ENCODE measurements at places on chromosomes 5 and 9.

- DNase-seq: no peak
Measured at GRCh38 chr5:63931836-63932235, 30.4 kb downstream of the HTR1A start.

- no peak for DNase-seq
Measured at GRCh38 chr5:126449751-126450271, 26.6 kb downstream of the GRAMD2B start.

- no peak for DNase-seq
Measured at GRCh38 chr5:44246986-44247385, 142.2 kb downstream of the FGF10 start.

- no peak for DNase-seq
Measured at GRCh38 chr9:81777482-81777881, 88.1 kb upstream of the TLE1 start.

DNA sequence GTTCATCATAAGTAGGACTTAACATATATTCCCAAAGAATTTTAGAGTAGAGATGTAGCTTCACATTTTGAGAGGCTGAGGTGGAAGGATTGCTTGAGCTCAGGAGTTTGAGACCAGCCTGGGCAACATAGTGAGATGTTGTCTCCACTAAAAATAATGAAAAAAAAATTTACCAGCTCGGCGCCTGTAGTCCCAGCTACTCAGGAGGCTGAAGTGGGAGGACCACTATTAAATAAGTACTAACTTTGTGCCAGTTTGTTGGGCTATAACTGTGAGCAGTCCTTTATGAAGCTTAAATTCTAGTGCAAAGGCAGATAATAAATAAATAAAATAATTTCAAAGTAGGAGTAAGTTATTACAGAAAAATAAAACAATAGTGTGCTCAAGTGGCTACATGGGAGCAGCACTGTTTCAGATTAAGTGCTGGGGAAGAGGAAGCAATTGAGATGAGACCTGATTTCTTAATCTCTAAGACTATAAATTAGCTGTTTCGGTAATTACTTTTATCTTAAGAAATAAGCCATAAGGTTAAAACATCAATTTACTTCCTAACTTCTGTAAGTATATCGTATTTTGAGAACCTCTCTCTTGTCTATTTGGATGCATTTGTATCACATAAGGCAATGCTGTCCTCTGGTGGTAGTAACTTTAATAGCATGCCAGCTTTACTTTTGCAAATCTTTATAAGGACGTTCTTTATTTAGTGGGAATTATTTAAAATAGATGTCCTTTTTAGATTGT lies 98.9 kb downstream of the CSNK1G3 start:
- peak; percentile 59 for DNase-seq

DNA sequence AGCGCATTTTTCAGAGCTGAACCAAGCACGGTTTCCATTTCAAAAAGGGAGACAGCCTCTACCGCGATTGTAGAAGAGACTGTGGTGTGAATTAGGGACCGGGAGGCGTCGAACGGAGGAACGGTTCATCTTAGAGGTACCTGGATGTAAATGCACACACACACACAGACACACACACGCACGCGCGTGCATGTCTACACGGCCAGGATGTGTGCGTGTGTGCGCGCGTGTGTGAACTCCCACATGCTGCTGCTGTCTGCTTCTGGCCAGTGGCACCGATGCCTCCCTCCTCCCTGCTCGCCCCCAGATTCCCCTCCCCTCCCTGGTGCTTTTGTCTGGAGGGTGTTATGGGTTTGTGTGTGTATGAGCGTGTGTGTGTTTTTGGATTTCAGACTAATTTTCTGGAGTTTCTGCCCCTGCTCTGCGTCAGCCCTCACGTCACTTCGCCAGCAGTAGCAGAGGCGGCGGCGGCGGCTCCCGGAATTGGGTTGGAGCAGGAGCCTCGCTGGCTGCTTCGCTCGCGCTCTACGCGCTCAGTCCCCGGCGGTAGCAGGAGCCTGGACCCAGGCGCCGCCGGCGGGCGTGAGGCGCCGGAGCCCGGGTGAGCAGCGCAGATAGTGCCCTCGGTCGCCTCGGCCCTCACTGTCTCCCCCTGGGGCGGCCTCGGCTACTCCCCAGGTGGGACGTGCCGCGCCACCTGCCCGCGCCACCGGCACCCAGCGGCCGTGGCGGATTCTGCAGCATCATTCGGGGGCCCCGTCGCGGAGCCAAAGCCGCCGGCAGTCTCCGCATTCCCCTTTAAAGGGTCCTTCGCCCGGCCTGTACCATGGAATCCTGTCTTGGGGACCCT lies at the start of gene NTRK2:
NTRK2 (plus strand) TSS at position 442 of the 850 bp plus-strand sequence. CDS start 1,020 bp downstream, outside the sequence.
- no peak for DNase-seq

DNA sequence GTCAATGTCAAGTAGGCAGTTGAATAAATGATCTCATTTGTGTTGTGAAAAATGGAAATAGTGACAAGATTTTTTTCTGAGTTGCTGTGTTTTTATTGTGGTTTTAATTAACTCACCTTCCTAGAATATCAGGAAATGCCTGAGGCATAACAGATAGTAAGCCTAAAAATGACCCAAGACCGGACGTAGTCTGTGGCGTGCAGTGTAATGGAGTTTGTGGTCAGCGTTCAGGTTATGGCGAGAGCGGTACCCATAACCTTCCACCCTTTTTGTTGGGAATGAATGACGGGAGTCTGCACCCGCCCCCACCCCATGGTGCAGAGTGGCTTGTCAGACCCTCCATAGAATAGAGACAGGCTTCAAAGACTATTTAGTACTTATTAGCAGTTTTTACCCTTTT lies 119.3 kb downstream of the GALNT10 start:
- no peak for DNase-seq

DNA sequence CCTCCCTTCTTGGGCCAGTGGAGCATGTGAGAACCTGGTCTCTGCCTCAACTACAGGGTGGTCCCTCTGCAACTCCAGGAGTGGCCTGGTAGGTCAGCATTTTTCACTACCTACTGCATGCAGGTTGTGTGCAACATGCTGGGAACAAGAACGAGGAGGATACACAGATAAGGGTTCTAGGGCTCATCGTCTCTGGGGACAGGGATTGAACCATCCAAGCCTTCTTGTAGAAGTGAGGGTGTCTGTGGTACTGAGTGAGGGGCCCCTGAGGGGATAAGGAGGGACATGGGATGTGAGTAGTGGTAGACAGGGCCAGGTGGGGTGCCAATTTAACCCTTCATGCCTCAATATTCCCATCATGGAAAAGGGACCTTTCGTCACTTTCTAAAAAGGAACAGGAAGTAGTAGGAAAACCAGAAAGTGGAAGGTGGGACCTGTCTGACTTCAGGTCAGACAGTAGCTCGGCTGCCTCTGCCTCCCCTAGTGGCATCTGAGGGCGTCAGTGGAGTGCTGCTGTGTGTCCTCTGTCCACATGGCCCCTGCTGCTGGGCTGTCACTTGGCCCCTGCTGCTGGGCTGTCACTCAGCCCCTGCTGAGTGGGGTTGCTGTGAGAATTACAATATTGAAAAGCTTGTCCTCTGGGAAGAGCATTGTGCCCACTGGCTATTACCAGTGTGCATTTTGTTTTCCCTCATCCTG lies 48.6 kb upstream of the RNU6ATAC start:
- no peak for DNase-seq

DNA sequence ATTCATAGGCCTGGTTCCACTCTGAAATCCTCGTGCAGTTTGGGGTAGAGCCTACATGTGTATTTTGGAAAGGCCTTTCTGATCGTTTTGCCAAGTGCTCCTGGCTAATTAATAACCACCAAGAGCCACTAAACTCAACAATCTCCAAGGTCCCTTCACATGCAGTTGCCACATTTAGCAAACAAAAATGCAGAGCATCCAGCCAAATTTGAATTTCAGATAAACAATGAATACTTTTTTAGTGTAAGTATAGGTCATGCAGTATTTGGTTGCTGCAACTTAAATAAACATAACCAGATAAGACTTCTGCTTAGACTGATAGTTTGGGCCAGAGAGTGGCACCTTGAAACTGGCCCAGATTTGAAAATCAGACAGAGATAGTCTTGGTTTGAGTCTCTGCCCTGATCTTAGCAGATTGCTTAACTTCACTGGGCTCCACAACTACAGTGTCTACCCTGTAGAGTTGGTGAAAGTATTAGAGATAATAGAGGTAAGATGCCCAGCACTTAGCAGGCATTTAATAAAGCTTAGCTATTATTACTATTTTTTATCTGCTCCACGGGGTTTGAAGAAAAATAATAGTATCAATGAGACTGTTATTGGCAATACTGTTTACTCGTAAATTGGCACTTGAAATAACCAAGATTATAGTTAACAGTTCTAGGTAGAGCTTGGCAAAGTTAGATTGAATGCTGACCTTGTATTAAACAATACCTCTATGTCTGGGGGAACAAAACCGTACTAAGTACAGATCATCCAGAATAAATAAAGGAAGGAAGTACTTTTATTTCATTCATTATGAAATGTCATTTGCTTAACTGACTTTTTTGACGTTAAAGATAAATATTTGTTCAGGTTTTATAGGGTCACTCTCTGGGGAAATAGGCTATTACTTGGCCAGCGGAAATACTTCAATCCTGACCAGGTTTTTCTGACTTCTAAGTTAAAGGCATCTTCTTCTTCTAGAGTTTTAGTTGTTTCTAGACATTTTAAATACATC lies 274.8 kb downstream of the DOCK8 start:
- no peak for DNase-seq

DNA sequence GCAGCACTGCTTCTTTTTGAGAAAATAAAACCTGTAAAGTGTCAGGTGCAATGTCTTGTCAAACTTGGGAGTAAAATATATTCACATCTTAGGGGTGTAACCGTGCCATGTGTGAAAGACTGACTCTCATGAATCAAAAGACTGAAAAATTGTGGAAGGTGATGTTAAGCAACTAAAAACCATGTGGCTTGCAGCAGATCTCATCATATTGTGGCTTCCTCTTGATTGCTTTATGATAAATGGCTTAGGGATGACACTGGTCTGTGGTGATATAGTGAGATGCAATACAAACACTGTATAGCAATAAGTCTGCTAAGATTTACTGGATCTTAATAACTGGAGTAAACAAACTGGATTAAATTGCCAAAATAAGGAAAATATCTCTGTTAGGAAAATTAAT lies 321.6 kb downstream of the EDIL3 start:
- DNase-seq: no peak

GRCh38 chr5:112551419-112552032 lies 132.4 kb upstream of the EPB41L4A start:
- peak; percentile 28 for DNase-seq

GRCh38 chr5:98403131-98403530 lies 370.3 kb upstream of the RGMB start:
- DNase-seq: no peak

DNA sequence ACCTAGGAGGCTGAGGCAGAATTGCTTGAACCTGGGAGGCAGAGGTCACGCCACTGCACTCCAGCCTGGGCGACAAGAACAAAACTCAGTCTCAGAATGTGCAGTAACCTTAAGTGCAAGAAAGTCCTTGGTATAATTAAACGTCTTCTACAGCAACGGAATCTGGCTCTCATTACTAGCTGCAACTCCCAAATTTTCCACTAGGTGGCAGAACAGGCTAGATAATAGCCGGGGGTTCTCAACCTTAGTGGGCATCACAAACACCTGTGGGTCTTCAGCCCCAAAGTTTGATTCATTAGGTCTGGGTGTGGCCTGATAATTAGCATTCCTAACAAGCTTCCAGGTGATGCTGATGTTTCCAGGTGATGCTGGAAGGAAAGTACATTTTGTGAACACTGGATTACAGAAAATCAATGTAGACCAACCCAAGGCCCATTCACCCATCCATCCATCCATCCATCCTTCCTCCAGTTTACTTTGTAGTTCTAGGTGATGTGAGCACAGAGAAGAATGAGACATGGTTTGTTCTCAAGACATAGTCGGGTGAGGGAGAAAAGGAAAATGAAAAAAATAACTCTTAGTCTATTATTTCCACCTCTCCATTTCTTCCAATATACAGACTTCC lies 37.3 kb downstream of the FBXW2 start:
- no peak for DNase-seq

- no peak for DNase-seq
Measured at GRCh38 chr9:97786341-97786740, 66.7 kb upstream of the FOXE1 start.

DNA sequence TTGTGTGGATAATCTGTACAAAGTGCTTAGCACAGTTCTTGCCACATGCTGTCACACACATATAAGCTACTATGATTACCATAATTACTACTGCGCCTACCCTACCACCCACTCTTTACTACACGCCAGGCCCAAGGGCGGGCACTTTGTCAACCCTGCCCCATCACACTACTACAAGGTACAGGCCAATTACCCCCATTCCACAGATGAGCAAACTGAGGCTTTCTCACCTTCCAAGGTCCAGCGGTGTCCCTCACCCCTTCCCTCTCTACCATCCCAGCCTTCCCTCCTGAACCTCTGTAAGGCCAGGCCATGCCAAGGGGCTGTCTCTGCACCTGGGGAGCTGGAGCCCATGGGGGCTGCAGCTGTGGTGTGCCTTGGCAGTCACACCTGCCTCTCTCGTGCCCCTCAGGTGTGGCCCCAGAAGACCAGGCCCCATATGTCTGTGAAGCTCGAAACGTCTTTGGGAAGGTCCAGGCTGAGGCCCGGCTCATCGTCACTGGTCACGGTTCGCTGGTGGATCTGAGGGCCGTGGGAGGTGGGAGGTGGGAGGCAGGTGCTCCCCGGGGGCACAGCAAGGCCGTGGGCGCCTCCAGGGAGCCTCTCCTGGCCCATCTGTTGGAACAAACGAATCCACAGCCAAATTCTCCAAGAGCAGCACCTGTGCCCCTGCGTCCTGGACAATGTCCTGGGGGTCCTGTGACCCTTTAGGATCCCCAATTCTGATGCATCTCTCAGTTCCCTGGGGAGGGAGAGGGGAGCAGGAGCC lies 54.6 kb downstream of the HMCN2 start:
- no peak for DNase-seq

- DNase-seq: no peak
Measured at GRCh38 chr5:76291305-76292077, 111.6 kb upstream of the IQGAP2 start.

DNA sequence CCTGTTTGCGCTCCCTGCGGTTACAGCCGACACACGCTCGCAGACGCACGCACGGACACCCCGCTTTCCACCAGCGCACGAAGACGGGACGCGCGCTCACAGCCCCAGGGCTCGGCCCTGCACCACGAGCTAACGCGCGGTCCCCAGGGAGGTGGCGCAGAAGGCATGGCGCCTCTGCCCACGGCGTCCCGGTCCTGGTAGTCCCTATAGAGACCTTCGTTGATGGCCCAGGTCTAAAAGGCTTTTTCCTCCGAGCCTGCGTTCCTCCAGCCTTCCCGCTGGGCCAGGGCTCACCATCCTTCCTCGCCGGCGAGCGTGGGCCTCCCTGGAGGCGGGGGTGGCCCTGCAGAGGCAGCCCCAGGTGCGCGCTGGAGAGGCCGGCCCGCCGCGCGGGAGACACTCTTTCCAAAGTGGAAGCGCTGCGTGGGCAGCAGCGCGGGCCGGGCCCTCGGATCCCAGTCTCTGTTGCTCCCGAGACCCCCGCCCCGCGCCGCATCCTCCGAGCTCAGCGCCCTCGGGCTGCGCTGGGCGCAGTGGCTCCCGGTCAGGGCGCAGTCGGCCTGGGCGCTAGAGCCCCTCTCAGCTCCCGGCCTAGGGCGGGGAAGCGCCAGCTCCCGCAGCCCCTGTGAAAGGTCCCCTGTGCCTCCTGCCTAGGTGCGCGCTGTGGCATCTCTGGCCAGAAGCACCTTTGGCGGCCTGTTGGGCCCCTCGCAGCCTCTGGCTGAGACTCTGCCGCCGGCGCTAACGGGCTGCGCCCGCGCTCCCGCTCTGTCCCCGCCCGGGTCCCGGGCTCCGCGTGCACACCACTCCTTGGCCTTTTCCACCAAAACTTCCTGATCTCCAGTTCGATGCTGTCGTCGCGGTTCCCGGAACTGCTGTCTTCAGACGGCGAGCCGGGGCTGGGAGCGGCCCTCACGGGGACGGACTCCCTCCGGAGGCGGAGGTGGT lies 31.9 kb upstream of the FANCC start:
- no peak for DNase-seq

GRCh38 chr9:69346596-69347390 lies 21.8 kb downstream of the ENTREP1 start:
- no peak for DNase-seq

- no peak for DNase-seq
Measured at GRCh38 chr9:92977279-92977678, 30.0 kb downstream of the FGD3 start.
